ENCODE measurements at places on chromosomes 4 and X.

- DNase-seq, result no peak
Measured at GRCh38 chr4:52477191-52477780, 181.8 kb downstream of the USP46 start.

GRCh38 chr4:183586824-183587223, 72.2 kb downstream of the RWDD4 start:
- DNase-seq, result no peak

DNA sequence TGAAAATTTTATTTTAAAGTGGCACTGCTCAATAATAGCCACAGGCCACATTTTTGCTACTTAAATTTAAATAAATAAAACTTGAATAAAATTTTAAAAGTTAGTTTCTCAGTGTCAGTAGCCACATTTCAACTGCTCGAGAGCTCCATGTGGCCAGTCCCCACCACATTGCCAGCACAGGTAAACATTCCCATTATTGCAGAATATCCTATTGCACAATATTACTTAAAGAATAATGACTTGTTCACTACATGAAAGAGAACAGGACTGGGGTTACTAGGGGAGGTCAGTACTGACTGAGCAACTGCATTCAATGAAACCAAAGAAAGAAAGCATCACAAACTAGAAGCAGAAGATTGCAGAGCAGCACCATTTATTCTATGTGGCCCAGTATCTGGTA, 2201.6 kb upstream of the TENM3 start:
- DNase-seq, result no peak

- DNase-seq, result no peak
Measured at GRCh38 chrX:93875621-93876282, 201.7 kb downstream of the FAM133A start.

GRCh38 chr4:102627831-102628523, 126.8 kb downstream of the NFKB1 start:
- no peak for DNase-seq
